Naive thymus-derived CD8-positive, alpha-beta T cell (primary cell): ENCODE measurements at places on chromosomes 3 and 15. TPM values are rescaled to one million over a fixed set of nuclear protein-coding genes. Genes with fewer than 3 reads are reported as not detected.

DNA sequence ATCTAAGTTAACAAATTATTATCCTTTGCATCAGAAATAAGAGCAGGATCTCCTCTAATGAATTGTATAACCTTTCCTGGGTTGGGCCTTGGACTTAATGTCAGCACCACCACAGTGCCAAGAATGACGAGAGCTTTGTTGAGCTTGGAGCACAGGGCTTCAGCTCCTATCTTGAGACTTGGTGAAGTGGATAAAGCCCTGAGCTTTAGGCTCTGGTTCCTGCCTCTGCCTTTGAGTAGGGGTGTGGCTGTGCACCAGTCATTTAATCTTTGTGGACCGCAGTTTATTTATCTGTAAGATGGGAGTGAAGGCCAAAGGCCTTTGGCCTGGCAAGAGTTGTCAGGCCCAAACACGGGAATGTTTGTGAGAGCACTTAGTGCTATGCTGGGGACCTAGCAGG, 162.2 kb downstream of the VGLL4 start:
- no peaks in the 10 kb centered on the region for H3K4me1 ChIP-seq
- H3K27me3 ChIP-seq, result no peaks in the 10 kb centered on the region
- no peak for DNase-seq
- H3K36me3 ChIP-seq, result peaks cover 4% of the 10 kb centered on the region

DNA sequence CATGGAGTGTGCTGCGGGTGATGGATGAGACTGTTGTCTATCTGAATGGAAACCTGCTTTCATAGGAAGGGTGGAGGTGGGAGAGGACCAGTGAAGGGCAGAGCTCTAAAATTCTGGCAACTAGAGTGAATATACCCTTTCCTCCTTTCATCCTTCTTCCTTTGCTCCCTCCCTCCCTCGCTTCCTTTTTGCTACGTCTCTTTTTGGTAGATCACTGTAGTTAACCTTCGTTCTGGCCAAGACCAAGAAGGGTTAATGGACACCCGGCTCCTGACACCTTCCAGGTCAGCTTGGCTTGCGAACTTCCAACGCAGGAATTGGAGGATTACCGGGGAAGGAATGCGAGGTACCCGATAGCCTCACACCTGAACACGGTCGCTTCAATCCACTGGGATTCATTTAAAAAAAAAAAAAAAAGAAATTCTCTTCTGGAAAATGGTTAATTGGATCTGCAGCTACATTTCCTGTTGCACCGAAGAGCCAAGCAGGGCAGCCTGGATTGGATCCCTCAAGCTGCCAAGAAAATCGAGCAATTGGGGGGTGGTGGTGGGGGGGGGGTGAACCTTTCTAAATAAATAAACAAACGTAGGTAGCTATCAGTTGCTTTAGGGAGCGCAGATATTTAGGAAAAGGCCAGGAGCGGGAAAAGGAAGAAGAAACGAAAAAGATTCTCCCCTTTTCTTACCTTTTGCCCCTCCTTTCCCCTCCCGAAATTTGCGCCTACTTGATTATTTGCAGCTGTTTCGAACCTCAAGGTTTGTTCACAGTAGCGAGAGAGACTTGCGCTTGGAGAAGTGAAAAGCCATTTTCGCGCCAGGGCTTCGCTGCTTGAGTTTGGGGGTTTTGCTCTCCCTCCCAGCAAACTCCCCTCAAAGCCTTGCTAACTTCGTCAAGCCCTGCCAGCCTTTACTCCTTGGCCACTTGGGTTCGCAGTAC, 9.5 kb upstream of the NR2F2 start:
- DNase-seq, result no peak
- H3K4me1 ChIP-seq, result no peaks in the 10 kb centered on the region
- H3K36me3 ChIP-seq, result no peaks in the 10 kb centered on the region

DNA sequence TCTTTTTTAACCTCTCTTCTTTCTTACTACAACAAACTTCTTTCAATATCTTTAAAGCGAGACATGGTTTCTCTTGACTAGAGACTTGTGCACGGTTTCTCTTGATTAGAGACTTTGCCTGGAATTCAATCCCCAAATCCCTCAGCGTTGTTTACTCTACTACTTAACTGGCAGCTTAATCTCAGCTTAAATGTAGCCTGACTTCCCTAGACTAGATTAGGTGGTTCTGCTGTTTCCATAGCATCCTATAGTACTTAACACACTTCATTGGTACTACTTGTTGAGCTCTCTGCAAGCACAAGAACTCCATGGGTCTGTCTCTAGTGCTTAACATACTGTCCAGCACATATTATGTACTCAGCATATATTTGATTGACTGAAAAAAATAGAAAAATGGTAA, 168.2 kb upstream of the GPR149 start:
- no peaks in the 10 kb centered on the region for H3K36me3 ChIP-seq
- no peak overlapping the region for H3K4me3 ChIP-seq
- H3K27me3 ChIP-seq, result no peaks in the 10 kb centered on the region
- H3K4me1 ChIP-seq, result no peaks in the 10 kb centered on the region

DNA sequence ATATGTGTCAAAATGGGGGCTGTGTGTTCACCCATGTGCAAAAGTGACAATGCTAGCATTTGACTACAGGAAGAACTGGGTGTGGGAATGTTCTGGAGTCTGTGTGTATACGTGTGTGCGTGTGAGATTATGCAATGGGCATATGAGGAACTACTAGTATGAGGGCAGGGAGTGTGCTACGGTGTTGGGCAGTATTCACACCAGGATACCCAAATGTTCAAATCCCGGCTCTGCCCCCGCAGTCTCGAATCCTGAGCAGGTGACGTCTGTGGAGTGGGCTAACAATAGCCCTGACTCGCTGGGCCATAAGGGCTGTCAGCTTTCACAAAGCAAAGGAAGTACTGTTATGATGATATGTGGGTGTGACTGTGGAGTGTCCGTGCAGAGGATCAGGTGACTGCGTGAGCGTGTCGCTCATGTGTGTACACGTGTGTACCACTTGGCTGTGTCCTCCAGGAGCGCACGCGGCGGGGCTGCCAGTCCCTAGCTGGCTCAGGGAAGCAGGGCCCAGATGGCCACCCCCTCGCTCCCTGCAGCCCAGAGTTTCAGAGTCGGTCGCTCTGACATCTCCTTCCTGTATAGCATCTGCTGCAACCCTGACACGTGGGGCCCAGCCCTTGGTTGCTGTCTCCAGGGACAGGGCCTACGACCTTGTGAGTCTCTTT, 27.2 kb downstream of the IQSEC1 start:
- DNase-seq, result no peak
- H3K27me3 ChIP-seq, result no peaks in the 10 kb centered on the region
- H3K4me1 ChIP-seq, result peaks cover 25% of the 10 kb centered on the region
- peak overlapping the region; percentile 8 for H3K4me3 ChIP-seq
- no peaks in the 10 kb centered on the region for H3K36me3 ChIP-seq

Gene RTP1
- not detected for total RNA-seq
